ENCODE measurements at places on chromosomes 11 and 22.

- DNase-seq: no peak
Observed at GRCh38 chr11:14645015-14645912, 1.7 kb downstream of the PDE3B start.

DNA sequence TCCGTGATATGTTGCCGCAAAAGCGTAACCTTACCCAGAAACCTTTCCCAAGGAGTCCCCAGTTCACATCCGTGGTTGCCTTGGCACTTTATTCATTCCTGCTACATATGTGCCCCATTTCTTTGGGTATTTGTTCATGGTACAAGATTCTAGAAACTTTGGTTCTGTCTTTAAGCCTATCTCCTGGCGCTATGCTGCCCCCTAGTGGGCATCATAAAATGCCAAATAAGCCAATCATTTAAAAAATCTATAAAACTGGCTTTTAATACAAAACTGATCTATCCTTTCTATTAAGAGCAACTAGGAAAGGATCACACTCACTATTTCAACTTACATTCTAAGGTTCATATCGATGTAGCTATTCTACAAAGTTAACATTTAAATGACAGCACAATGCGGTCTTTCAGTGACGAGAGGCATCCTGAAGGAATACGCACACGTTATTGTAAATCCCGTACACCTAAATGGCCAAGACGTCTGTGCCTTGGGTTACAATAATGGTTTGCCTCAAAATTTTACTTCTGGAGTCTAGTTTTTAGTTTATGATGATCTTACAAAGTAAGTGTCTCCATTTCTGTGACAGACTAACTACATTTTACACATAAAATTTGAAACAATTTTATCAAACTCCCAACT is 16.2 kb downstream of the PIWIL3 start:
- DNase-seq: peak; percentile 7

GRCh38 chr11:93904716-93905115 is 54.3 kb upstream of the VSTM5 start:
- no peak for DNase-seq

GRCh38 chr11:12128301-12128751 is 17.9 kb downstream of the MICAL2 start:
- DNase-seq: no peak

DNA sequence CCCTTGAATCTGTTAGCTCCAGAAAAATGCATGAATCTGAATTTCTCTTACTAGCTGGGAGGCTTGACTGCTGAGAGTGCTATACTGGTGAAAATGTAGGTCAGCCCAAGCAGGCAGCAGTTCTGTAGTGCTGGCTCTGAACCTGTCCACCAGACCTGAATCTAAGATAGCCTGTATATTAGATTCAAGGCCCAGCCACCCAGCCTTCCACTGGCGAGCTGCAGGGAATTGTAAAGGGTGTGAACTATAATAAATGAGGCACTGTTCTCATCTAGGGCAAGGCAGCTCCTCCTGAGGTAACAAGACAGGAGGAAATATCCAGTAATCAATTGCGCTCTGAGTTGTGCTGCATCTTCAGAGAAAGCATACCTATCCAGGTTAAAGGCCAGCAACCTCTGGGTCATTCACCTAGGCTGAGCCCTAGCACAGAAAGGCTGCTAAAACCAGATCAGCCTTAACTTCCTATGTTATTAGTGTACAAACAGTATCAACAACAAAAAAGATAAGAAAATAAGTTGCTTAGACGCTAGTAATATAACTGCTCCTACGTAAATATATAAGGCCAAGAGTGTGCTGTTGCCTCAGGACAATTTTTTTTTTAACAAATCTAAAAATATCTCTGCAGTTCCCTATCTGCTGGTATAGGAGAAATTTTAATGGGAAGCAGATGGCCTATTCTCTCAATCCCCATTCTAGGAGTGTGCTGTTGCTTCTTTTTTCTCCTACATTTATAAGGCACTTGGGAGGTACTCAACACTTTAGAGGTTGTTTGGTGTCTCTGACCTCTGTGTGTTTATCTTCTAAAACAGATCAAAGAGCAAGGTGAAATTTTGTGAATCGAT is 63.0 kb downstream of the RELT start:
- no peak for DNase-seq

- DNase-seq: no peak
Observed at GRCh38 chr22:50361222-50361621, 18.1 kb downstream of the PPP6R2 start.

GRCh38 chr11:2730272-2731129 is 30.7 kb upstream of the KCNQ1OT1 start:
- no peak for DNase-seq

- no peak for DNase-seq
Observed at GRCh38 chr22:46185283-46185682, 35.0 kb downstream of the PPARA start.

DNA sequence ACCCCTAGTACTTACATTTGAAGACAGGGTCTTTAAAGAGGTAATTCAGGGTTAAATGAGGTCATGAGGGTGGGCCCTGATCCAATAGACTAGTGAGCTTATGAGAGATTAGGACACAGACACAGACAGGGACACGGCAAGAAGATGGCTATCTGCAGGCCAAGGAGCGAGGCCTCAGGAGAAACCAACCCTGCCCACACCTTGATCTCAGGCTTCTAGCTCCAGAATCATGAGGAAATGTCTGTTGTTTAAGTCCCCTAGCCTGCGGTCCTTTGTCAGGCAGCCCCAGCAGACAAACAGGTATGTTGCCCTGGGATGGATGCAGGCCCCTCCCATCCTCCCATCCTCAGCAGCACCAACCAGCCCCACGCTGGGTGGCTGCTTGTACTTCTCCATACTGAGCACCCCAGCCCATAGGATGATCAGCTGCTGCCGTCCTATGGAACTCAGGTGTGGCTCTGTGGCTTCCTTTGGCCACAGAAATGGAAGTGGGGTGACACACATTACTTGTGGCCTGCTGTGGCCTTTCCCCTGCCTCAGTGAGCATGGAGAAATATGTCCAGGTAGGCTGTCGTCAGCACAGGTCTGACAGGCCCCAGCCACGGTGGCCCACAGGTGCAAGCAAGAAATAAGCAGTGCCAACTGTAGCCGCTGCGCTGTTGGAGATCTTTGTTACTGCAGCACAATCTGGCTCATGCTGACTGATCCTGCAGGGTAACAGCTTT is 7.9 kb downstream of the GNB1L start:
- DNase-seq: no peak

DNA sequence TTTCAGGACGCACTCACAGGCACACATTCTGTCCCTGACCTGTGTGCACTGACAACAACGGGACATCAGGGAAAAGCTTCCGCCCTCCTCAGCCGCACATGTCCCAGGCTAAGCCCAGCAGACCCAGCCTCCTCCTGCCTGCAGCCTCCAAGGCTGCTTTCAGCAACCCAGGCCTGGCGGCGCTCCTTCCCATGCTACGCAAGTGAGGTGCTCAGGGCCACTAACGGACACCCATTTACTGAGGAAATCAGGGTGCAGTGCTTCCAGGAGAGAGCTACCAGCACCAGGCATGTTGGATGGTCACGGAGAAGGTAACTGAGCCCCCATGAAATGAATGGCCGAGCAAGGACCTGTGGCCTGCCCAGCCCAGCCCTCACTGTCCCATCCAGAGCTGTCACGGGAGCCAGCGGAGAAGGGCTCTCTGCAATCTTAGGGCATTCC is 6.9 kb downstream of the MOB2 start:
- DNase-seq: no peak

GRCh38 chr11:18611196-18611595 is 11.6 kb downstream of the MISFA start:
- no peak for DNase-seq

DNA sequence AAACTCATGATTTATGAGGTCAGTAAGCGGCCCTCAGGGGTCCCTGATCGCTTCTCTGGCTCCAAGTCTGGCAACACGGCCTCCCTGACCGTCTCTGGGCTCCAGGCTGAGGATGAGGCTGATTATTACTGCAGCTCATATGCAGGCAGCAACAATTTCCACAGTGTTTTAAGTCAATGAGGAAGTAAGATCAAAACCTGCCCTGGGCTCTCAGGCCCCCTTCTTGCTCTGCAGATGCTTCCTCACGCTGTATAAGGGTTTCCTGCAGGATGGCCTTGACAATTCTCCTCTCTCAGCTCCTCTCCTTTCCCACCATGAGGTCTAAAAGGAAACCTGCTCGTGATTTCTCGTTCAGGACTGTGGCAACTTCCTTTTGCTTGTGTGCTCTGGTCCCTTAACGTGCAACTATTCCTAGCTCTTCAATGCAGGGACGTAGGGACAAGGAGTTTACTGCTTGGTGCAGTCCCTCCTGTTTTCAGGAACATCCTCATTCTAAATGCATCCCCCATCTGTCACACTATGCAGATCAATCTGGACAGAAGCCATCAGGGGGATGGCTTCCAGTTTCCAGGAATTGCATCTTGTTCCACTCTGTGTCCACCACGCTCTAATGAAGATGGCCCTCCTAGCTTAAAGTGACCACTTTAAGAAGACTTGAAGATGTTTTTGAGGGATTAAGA is 64.3 kb upstream of the IGLL5 start:
- no peak for DNase-seq

DNA sequence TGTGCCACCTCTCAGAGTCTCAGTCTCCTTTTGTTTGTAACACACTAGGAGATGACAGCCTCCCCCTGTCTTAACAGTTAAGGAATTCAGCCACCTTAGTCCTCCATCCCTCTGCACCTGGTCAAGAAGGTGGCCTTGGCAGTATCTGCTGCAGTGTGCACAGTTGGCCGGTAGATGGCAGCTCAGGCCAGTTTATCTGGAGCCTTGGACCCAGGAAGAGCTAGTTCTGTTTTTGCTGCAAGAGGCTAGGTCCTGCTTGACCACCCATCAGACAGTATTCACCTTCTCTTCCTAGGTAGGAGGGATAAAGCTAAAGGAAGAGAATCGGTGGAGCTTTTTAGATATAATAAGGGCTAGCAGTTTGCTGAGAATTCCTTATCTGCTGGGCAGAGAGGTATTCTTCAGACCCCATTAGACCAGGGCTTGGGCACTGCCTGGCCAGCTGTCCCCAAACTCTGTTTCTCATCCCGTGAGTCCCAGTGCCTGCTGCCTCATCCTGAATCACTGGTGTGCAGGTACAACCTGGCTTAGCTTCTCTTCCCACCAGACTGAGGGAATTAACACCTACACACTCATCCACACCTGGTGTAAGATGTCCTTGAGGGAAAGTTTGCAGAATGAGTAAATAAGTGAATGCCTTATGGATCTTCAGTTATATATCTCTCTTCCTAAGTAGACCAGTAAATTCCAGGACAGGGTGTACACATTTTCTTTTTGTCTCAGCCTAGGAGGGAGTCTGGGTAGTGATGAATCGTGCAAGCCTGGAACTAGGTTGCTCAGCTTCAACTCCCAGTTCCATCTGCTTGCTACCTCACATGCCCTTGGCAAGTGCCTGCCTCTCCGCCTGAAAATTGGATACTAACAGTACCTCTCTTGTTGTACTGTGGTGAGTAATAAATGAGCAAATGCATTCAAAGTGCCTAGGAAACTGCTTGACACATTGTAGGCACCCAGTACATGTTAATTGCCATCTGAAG is 70.8 kb upstream of the NARS2 start:
- DNase-seq: peak; percentile 31

DNA sequence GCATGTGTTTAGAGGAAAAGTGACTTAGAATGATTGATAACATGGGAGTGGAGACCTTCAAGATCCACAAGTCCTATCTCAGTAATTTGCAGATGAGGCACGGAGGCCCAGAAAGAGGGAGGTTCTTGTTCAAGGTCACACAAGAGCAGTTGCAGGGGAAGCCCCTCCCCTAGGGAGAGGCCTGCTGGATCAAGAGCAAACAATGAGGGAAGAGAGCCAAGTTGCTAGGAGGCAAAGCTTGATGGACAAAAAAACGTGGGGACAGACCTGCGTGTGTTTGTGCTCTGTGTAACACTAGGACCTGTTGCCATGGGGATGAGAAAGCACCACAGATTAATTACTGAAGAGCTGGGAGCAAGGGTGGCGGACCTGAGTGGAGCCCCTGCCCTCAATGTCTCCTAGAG is 6.4 kb upstream of the MFRP start:
- DNase-seq: no peak

- no peak for DNase-seq
Observed at GRCh38 chr11:36060926-36061325, 117.1 kb downstream of the LDLRAD3 start.

DNA sequence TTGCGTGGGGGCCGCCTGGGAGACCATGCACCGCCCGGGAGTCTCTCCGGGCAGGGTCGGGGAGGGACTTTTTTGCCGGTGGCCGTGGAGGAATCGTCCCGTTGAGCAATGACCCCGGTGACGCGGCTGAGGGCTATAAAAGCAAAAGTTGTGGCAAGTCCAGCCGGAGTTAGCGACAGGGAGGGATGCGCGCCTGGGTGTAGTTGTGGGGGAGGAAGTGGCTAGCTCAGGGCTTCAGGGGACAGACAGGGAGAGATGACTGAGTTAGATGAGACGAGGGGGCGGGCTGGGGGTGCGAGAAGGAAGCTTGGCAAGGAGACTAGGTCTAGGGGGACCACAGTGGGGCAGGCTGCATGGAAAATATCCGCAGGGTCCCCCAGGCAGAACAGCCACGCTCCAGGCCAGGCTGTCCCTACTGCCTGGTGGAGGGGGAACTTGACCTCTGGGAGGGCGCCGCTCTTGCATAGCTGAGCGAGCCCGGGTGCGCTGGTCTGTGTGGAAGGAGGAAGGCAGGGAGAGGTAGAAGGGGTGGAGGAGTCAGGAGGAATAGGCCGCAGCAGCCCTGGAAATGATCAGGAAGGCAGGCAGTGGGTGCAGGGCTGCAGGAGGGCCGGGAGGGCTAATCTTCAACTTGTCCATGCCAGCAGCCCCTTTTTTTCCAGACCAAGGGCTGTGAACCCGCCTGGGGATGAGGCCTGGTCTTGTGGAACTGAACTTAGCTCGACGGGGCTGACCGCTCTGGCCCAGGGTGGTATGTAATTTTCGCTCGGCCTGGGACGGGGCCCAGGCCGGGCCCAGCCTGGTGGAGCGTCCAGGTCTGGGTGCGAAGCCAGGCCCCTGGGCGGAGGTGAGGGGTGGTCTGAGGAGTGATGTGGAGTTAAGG is at the start of gene NEAT1:
NEAT1 (plus strand) TSS at position 166 of the 883 bp plus-strand sequence.
- peak; percentile 90 for DNase-seq

DNA sequence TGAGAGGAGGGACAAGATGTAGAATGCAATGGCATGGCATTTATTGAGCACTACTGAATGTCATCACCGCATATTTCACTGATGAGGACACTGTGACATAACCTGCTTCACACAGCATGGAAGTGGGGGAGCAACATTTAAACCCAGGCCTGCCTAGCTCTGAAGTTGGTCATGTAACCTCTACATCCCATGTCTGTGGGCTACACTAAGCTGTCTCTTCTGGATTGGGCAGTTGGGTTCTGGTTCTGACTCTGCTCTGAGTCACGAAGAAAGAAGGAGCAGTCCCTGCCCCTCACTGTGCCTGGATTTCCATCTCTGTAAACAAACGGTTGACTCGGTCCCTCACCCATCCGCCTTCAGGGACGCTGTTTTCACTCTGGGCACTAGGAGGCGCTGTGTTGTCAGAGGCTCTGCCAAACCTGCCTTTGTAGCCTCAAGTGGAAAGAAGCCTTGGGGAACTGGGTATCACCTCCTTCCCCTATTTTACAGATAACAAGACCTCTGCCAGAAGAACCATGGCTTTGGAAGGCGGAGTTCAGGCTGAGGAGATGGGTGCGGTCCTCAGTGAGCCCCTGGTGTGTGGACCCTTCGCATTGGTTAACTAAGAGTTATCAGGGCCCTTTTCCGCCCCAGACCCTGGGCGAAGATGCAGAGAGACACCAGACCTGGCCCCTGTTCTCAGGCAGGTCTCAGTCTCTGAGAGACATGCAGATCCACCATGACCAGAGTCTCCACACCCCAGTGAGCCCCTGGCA is 12.7 kb upstream of the ARHGEF17 start:
- DNase-seq: no peak

- no peak for DNase-seq
Observed at GRCh38 chr11:107998761-107999160, 9.9 kb upstream of the CUL5 start.

All from stimulated activated CD8-positive, alpha-beta memory T cell treated with anti-CD3 and anti-CD28 coated beads, Interleukin-7, amount 100 ng/mL, for 1 hour (primary cell).